Gastrocnemius medialis (tissue), 4 donors: ENCODE measurements at places on chromosomes 5 and 9. TPM values are rescaled to one million over a fixed set of nuclear protein-coding genes. Genes with fewer than 3 reads are reported as not detected.

Gene ANKRD18B
- not detected for total RNA-seq

DNA sequence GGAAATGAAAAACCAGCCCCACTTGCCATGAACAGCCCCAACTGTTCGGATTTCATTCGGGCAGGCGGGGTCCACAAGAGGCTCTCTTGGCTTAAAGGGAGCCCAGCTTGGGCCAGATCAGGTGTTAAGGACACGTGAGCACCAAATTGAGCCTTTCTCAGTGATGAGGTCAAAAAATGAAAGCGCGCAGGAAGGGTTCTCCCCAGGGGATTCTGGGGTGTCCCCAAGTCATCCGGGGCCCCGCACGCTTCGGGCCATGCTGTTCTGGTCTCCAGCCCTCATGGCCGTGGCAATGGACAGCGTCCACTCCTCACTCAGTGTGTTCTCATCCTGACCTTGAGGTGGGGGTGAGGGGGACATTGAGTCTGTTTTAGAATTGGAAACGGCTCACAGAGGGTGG lies 10.9 kb downstream of the AK1 start:
- H3K27me3 ChIP-seq: no peaks in the 10 kb centered on the region
- DNase-seq: no peak
- no peak overlapping the region for H3K4me3 ChIP-seq
- H3K36me3 ChIP-seq: peaks cover 38% of the 10 kb centered on the region
- H3K4me1 ChIP-seq: peaks cover 15% of the 10 kb centered on the region
- peak overlapping the region; percentile 74 for H3K27ac ChIP-seq

GRCh38 chr9:101307524-101308213 lies 77.1 kb downstream of the BAAT start:
- H3K36me3 ChIP-seq: no peaks in the 10 kb centered on the region
- H3K27ac ChIP-seq: no peak overlapping the region
- H3K4me1 ChIP-seq: no peaks in the 10 kb centered on the region
- DNase-seq: no peak
- H3K4me3 ChIP-seq: no peak overlapping the region

- H3K27me3 ChIP-seq: no peaks in the 10 kb centered on the region
- no peak overlapping the region for H3K4me3 ChIP-seq
- no peak overlapping the region for H3K27ac ChIP-seq
Observed at GRCh38 chr9:86573886-86574285, 219.7 kb upstream of the TUT7 start.

- H3K27ac ChIP-seq: no peak overlapping the region
- no peaks in the 10 kb centered on the region for H3K4me1 ChIP-seq
- no peak for DNase-seq
- H3K36me3 ChIP-seq: no peaks in the 10 kb centered on the region
- H3K4me3 ChIP-seq: no peak overlapping the region
Observed at GRCh38 chr9:82673919-82674318, 389.0 kb downstream of the RASEF start.
